ENCODE measurements at places on chromosomes 3 and 15. TPM values are rescaled to one million over a fixed set of nuclear protein-coding genes. Genes with fewer than 3 reads are reported as not detected.
A peak's percentile ranks its signal among the peaks of the same experiment; 100 is the strongest.

GRCh38 chr15:90362936-90363212 is 10.8 kb downstream of the ZNF774 start:
- no peak for DNase-seq

DNA sequence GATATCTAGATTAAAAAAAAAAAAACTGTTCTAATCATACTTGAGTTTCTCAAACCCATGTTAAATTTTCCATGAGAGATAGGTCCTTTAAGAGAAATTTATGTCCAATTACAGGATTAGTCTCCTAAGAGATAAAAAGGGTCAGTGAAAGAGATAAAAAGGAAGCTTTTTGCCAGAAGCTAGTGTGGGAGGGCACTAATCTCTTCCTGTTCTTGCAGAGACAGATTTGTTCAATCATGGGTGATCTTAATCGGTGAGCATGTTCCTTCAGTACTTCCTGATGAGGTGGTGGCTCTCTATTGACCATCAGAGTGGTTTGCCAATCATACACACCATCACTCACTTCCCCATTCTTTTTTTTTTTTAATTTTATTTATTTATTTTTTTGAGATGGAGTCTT is 16.9 kb upstream of the LPP start:
- no peak for DNase-seq

GRCh38 chr3:43736558-43737440 is 46.1 kb downstream of the ABHD5 start:
- no peak for DNase-seq

DNA sequence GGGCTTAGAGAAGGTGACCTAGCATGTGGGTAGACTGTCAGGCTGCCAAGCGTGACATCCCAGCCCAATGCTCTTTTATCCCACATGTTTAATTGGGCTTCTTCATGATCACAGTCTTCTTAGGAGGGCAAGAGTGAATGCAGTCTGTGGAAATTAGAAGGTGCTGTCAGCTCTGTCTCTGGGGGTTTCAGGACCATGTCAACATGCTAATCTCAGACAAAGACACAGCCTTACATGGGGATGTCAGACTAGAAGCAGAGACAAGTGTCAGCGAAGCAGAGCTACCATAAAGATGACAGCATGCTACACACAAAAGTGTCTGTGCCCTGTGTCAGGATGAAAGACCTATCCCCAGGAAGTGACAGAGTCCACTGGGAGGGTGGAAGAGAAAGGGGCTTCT is 120.1 kb upstream of the SLC25A36 start:
- DNase-seq = no peak

DNA sequence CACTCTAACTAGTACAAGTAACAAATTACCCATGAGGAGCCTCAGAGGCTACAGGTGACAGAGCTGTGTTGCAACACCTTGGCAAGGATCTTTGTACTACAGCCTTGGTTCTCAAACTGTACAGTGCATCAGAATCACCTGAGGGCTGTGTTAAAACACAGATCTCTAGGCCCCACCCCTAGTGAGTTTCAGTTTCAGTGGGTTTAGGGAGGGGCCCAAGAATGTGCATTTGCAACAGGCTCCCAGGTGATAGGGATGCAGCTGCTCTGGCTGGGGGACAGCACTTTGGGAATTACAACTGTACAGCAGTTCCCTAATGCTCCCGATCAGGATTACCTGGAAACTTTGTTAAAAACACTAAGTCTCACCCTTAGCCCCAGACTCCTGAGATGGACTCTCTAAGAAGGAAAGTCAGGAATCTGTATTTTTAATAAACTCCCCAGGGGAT is 66.1 kb upstream of the NR2F2 start:
- DNase-seq = no peak

DNA sequence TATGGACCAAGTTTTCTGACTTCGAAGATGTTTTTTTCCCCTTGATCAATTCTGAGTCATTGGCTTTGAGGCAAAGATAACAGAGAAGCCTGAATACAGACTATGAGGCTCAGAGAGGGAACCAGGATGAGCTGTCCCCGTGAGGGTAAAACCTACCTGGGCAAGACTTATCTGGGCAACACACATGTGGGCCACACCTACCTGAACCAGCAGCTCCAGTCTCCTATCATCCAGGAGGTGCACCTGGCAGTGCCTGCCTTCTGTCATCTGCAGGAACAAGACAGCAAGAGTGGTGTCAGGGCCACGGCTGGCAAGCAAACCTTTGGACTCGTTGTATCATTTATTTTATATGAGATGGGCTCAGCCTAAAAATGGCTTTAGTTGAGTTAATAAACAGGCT is 72.6 kb downstream of the FRMD4B start:
- DNase-seq = no peak

DNA sequence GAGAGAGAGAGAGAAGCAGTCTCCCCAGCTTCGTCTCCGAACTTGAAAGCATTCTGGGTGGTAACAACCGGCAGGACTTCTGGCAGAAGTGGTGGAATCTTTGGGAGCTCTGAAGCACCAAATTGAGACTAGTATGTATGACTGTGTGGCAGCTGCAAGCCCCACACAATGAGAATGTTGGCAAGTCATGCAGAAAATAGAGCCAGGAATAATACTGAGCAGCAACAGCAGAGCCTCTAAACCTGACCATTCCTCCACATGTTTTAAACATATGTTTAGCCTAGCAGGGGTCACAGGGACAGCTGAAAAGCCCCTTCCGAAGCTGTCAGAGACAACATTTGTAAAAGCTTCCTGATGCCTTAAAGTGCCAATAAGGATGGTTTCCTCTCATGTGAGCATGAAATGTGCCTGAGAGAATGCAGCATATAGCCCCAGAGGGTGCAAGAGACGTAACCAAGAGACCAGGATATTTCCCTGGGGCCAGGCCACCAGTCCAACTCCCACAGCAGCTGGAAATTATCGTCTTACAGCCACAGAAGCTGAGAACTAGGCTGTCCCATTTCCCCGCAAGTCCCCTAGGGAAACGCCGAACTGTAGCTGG is 178.6 kb upstream of the CCDC54 start:
- peak; percentile 47 for DNase-seq

GRCh38 chr3:64694114-64694513 is 6.3 kb upstream of the ADAMTS9 start:
- DNase-seq = no peak

- DNase-seq = no peak
Observed at GRCh38 chr3:13163848-13164382, 90.7 kb upstream of the IQSEC1 start.

DNA sequence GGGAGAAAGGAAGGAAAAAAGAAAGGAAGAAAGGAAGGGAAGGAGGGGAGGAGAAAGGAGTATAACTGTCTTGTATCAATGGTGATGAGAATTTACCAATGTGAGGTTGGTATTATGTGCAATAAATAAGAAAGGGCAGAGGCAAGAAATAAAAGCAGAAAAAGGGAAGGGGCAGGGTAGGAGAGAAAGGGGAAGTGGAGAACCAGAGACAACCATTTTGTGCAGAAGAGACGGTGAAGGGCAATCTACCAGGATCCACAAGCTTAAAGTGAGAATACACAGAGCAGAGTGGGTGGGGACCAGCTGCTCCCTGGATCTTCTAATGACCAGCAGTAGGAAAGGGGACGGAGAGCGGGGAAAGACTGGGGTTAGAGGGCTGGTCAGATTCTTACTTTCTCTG is 106.9 kb upstream of the SLCO2A1 start:
- DNase-seq = no peak

DNA sequence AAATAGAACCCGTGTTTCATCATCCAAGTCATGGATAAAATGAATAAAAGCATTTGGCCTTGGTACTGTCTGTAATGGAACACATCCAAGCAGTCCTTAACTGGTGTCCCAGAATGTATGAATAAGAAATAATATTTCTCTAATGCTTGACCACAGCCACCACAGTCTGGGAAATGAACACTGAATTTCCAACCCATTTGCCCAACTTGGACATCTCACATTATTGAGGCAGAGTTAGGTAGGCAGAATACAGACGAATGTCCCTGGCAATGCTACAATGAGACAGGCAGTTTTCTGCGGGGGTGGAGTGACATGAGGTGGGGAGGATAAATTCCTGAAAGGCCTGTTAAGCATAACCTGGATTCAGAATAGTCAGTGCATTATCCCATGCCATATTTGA is 245.7 kb downstream of the ZIC1 start:
- DNase-seq = no peak

GRCh38 chr15:62108411-62108810 is 41.6 kb downstream of the C2CD4A start:
- no peak for DNase-seq

- no peak for DNase-seq
Observed at GRCh38 chr3:72375237-72376076, 472.8 kb downstream of the SHQ1 start.

The IQCH gene
- polyA plus RNA-seq = 2.4 TPM

The ATP8B4 gene
- 3.6 TPM for polyA plus RNA-seq

The CACNA1D gene
- 19.1 TPM for polyA plus RNA-seq

The MUSTN1 gene
- polyA plus RNA-seq = 14.2 TPM

The FAN1 gene
- polyA plus RNA-seq = 36.1 TPM

The ZNF592 gene
- 29.5 TPM for polyA plus RNA-seq

Measured in spinal cord (tissue), 10 donors.